ENCODE measurements at places on chromosomes 5 and 9.

DNA sequence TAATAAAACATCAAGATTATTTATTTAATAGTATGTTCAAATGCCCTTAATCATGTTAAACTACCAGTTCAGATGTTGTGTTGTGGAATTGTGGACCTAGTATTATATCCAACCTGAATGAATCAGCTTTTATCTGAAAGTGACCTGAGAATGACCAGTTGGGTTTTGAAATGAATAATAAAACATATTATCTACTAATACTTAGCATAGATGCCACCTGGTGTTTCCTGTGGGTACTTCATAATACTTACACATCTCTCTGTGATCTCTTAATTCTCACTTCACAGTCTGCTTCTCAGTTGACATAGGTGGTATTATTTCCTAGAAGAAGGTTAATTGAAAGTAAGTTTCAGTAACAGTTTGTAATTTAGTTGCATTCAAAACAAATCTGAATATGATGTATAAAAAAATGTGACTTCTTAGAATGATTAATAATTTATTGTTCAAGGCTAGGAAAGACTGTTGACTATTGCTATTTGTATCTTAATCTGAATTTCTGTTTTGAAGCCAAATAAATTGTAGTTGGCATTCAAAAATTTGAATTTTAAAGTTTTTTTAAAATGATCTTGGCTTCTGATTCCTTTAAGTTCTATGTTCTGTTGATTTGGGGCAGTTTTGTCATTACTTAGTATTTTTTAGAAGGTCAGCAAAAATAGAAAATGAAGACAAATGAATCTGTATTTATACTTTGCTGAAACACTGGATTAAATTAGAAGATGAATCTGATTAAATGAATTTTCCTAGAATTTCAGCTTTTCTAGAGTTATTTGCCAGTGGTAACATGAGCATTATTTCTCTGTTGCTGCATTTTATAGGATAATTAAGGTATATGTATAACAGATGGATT, 48.2 kb downstream of the KIF2A start:
- H3K36me3 ChIP-seq, result peaks cover 2% of the 10 kb centered on the region
- no peak overlapping the region for H3K4me3 ChIP-seq
- no peak overlapping the region for H3K27ac ChIP-seq
- no peaks in the 10 kb centered on the region for H3K4me1 ChIP-seq
- no peaks in the 10 kb centered on the region for H3K27me3 ChIP-seq

GRCh38 chr9:13705373-13705772, 425.9 kb upstream of the MPDZ start:
- no peak for DNase-seq
- no peak overlapping the region for H3K4me3 ChIP-seq
- no peaks in the 10 kb centered on the region for H3K27me3 ChIP-seq
- H3K36me3 ChIP-seq, result no peaks in the 10 kb centered on the region

DNA sequence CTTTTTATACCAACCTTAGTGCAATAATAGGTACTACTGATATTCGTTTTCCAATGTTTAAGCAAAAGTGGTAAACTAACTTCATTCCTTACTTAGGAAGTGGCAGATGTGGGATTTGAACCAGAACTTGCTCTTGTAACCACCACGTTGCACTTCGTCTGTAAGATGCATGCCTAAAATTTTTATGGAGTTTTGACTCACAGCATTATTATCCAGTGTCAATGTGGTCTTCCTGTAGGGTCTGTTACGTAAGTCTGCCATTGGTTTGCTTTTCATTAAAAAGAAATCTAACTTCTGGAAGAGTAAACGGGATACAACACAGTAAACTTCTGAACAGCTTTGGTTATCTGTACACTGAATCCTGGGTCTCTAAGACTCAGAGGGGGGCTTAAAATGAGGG, 521.0 kb upstream of the WWC1 start:
- no peak overlapping the region for H3K4me3 ChIP-seq
- H3K27me3 ChIP-seq, result peaks cover 1% of the 10 kb centered on the region
- no peak for DNase-seq
- H3K4me1 ChIP-seq, result no peaks in the 10 kb centered on the region
- no peak overlapping the region for H3K27ac ChIP-seq

GRCh38 chr9:2174306-2174705, 159.2 kb downstream of the SMARCA2 start:
- no peaks in the 10 kb centered on the region for H3K4me1 ChIP-seq
- DNase-seq, result no peak
- no peak overlapping the region for H3K4me3 ChIP-seq
- no peak overlapping the region for H3K27ac ChIP-seq

GRCh38 chr9:121984726-121985402, 108.2 kb downstream of the TTLL11 start:
- peaks cover 12% of the 10 kb centered on the region for H3K4me1 ChIP-seq
- DNase-seq, result no peak
- peak overlapping the region; percentile 43 for H3K27ac ChIP-seq
- H3K4me3 ChIP-seq, result no peak overlapping the region
- no peaks in the 10 kb centered on the region for H3K36me3 ChIP-seq
- H3K27me3 ChIP-seq, result no peaks in the 10 kb centered on the region

- H3K4me3 ChIP-seq, result no peak overlapping the region
- peaks cover 10% of the 10 kb centered on the region for H3K36me3 ChIP-seq
- H3K27ac ChIP-seq, result peak overlapping the region; percentile 52
Observed at GRCh38 chr5:54547711-54548250, 30.2 kb downstream of the SNX18 start.

DNA sequence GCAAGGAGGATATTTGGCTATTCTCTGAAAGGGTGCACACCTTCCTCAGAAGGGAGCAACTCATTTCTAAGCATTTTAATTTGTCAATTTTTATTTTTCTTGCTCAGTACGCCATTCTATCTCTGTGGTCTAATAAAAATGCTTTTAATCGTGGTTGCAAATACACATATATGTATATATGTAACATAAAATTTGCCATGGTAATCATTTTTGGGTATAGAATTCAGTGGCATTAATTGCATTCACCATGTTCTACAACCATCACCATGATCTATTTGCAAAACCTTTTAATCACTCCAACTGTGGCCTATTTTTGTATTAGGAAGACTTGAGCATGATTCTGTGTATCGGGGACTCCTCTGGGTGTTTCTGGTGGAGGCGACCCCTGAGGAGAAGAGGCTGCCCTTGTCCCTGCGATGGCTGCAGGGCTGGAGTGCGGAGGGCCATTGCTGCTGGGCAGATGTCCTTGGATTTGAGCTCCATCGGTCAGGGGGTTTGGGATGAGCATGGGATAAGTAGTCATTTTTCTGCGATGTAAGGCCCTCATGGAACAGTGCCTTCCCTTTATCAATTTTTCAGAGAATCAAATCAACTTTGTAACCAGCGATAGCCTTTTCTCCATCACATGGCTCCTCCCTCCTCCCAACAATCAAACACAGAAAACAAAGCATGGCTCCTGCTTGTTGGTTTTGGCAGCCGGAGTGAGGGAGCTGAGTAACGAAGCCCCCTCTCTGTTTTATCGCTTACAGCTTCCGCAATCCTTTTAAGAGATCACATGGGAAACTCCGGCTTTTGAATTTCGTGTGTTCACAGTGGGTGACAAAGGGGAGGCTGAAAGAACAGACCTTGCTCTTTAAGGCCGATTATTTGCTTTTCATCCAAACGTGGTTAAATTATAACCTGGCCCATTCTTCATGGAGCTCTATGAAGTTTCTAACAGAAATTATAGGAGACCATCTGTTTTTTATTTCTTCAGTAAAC, 187.3 kb downstream of the TENT4A start:
- H3K36me3 ChIP-seq, result no peaks in the 10 kb centered on the region
- DNase-seq, result no peak
- H3K27ac ChIP-seq, result no peak overlapping the region
- no peaks in the 10 kb centered on the region for H3K4me1 ChIP-seq
- H3K27me3 ChIP-seq, result no peaks in the 10 kb centered on the region

DNA sequence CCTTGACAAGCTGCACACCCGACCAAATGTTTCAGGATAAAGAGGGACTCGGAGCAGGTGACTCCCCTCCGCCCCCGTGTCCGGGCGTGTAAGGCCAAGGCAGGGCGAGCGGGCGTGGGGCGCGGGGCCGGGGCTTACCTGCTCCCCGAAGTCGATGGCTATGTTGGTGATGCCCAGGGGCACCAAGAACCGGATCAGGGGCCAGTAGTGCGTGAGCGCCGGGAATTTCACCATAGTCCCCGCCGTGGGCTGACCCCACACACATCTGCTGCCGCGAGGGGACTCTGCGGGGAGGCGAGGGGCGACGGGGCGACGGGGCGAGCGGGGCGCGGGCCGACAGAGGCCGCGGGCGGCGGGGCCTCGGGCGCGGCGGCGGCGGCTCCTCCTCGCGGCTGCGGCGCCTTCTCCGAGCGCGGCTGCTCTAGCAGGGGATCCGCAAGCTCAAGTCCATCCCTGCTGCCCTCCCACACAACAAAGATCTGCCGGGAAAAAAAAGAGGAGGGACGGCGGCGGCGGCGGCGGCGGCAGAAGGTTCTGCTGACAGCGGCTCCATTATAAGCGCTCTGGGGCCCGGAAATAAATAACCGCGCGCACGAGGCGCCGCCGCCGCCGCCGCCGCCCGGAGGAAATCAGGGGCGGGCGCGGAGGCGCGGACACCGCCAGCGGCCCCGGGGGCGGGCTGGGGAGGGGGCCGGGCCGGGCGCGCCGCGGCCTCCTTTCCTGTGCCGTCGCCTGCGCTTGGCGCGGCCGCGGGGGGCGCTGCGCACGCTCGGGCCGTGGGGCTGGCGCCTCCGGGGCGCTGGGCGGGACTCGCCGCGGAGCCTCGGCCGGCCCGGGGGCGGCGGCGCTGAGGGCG, at the start of gene ANKH:
Gene ANKH, minus strand, starts transcription at position 565 of the 856 bp plus-strand sequence. Its CDS starts 331 bp downstream, at position 234.
- peak within 1 kb of the TSS; percentile 97 for H3K4me3 ChIP-seq
- no peaks in the 10 kb centered on the region for H3K4me1 ChIP-seq
- no peaks in the 10 kb centered on the region for H3K36me3 ChIP-seq
- H3K27ac ChIP-seq, result peak within 1 kb of the TSS; percentile 69
- DNase-seq, result peak; percentile 92

Measured in aorta (tissue), 5 donors.